ENCODE measurements at places on chromosomes 12 and 14.
A peak's percentile ranks its signal among the peaks of the same experiment; 100 is the strongest.

DNA sequence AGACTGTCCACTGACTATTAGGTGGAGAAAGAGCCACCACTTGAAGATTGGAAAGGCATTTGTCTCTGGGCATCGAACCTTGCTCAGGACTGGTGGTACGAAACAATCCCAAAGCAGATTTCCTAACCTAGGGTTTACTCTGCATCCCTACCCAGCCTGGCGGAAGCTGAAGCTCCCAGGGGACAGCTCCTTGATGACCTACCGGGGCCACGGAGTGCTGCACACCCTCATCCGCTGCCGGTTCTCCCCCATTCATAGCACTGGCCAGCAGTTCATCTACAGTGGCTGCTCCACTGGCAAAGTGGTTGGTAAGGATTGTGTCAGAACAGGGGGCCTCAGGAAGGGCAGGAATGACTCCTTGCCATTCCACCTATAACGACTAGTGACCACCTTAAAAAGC, 6.5 kb upstream of the NRL start:
- no peak for DNase-seq

DNA sequence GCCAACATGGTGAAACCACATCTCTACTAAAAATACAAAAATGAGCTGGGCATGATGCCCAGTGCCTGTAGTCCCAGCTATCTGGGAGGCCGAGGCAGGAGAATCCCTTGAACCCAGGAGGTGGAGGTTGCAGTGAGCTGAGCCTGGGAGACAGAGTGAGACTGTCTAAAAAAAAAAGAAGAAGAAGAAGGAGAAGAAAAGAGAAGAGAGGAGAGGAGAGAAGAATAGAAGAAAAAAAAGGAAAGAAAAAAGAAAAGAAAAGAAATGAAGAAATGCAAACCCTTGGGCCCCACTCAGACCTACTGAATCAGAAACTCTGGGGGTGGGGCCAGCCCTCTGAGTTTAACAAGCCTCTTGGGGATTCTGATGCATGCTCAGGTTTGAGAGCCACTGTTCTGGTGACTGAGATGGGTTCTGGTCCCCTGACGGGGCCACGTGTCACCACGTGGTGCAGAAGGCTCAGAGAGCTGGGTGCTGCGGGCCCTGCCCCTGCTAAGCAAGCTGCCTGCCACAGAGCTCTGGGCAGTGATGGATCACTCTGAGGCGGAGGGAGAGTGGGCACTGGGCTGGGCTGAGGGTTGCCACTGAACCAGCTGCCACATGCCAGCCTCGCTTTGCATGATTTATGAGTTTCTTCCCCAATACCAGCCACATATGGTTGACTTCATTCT, 37.5 kb downstream of the ERH start:
- no peak for DNase-seq

DNA sequence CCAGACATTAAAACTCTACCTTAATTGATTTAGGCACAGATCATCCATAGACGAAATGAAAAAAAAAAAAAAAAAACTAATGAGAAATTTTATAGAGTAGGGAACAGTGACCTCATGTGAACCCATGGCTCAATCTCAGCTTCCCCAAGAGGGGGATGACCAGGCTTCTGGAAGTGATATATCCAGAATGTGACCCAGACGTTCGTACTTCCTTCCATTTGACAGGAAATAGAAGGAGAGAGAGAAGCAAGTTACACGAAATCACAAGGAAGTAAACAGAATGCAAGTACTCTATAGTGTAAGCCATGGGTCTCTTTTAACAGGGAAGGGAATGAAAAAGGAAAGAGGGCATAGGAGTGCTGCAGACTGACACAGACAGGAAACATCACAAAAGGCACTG, 10.1 kb downstream of the FOXN3 start:
- DNase-seq, result no peak

GRCh38 chr14:25110106-25110505, 60.2 kb upstream of the STXBP6 start:
- DNase-seq, result no peak

GRCh38 chr12:5745251-5745888, 199.7 kb downstream of the ANO2 start:
- no peak for DNase-seq

DNA sequence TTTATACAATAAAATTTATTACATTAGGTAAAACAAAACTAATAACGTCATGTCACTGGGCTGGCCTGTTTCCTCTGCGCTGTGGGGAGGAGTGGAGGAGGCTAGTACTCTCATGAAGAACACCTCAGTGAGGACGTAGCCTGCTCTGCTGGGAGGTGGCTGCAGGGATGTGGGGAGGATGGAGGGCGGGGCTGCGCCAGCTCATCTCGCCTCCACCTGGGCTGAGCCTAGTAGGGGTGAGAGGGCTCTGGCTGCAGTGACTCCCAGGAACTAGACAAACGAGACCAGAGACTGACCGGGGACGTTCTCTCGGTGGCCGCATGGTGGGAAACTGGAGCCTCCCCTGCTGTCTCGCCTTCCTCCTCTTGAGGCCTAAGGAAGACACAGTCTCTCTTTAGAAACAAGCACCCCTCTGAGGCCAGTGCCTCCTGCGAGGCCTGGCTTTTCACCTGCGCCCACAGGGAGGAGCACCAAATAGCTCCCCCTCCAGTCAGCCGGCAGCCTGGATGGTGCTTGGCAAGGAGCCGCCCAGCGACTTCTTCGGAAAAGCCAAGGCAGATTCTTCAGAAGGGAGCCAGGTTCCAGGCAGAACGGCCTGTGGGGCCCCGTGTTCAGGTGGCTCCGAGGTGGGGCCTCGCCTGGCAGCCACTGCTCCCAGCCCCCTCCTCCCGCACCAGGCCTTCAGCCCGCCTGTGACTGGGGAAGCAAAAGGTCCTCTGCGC, 62.4 kb downstream of the PLEKHG3 start:
- DNase-seq, result peak; percentile 22

DNA sequence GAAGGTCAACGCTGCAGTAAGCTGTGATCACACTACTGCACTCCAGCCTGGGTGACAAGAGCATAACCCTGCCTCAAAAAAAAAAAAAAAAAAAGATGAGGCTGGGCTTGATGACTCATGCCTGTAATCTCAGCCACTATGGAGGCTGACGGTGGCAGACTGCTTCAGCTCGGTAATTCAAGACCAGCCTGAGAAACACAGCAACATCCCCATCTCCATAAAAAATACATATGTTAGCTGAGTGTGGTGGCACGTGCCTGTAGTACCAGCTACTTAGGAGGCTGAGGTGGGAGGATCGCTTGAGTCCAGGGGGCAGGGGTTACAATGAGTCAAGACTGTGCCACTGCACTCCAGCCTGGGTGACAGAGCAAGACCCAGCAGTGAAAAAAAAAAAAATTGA, 50.4 kb downstream of the GXYLT1 start:
- no peak for DNase-seq

GRCh38 chr12:68113644-68114043, 45.9 kb downstream of the IFNG start:
- no peak for DNase-seq

DNA sequence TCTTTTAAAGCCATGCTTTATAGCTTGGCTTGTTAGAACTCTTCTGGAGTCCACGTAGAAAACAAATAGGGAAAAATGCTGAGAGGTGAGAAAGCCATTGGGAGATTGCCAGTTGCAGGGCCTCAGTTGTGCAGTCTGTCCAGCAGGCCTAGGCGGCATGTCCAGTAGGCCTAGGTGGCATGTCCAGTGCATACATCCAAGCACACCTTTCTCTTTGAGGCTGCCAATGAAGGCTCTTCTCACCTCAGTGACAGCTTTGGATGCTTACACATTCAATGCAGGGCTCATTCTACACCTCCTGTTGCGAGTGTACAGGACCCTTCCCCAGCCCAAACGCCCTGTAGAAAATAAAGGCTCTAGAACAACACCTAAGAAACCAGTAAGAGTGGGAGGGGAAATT, 13.1 kb downstream of the CDK2AP1 start:
- no peak for DNase-seq

- DNase-seq, result no peak
Measured at GRCh38 chr12:124389725-124390441, 95.0 kb downstream of the RFLNA start.

DNA sequence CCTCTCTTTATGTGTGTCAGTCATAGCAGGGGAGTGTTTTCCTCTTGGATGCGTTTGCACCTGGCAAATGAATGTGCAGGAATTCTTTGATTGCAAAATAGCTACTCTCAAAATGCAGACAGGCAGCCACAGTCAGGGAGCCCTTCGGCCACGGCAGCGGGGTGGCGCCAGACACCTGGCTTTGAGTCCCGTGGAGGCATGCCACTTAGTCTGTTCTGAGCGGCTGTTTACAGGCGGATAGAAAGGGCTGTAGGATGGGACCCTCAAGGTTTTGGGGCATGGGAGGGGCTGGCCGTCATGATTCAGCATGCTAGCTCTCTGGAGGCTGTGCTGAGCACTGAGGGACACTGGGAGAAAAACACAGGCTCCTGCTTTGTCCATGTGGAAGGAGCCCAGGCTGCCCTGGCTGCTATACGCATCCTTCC, 117.1 kb downstream of the SLC25A47 start:
- DNase-seq, result no peak

All from T-helper 2 cell (primary cell).